Sciatic nerve (tissue), 2 donors: ENCODE measurements at places on chromosomes 5 and 9. TPM values are rescaled to one million over a fixed set of nuclear protein-coding genes. Genes with fewer than 3 reads are reported as not detected.

DNA sequence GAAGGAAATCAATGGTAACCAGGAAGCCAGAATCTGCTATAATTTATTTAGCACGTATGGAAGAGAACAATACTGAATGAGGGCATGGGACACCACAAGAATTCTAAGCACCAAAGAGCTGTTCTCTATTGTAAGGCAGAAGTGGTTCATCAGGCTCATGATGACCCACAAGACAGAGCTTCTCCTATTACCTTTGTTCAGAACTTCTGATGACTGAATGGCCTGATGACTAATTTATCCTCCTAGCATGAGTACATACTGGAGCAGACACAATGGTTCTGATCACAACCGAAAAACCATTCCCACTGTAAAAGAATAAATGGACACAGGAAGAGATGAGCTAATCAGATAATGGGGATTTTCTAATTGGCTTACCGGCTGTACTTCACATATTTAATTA is 329.8 kb upstream of the PDE4D start:
- no peak for DNase-seq

DNA sequence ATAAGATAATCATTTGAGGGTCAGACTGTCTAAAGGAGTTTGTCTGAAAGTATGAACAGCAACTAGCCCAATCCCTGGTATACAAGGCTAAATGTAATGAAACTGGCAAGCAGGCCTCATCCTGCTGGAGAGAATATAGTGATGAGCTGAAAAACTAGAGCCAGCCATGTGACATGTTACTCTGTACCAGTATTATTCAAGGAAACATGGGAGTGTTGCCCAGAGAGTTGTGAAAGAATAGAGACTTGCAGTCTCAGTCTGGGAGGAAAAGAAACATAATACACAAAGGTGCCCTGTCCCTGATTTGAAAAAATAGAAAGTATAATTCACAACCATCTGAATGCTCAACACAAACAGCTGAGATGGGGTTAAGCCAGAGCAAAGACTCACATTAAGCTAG is 37.9 kb upstream of the HTR1A start:
- DNase-seq, result no peak

SAXO1 gene
- 0.49 TPM for total RNA-seq

GRCh38 chr5:149282027-149282965 is 10.6 kb downstream of the AFAP1L1 start:
- DNase-seq, result no peak

- no peak for DNase-seq
These were observed 501.0 kb upstream of the EDIL3 start for GRCh38 chr5:84885485-84886258.

LPAR1 gene
- total RNA-seq, result 170 TPM

DNA sequence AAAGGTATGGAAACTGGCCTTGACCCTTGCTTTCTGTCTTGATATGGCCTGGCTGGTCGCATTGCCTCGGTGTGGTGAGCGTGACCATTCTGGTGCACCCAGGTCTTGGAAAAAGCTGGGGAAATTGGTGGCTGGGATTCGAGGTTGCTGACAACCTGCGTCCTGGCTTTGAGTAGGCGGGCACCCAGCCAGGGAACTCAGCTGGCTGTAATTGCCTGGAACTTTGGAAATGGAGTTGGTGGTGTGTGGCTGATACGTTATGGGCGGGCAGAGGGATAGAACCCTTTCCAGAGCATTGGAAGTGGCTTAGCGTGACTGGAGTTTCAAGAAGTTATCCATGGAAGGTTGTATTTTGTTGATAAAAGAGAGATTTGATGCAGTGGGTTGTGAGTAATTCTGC is 35.2 kb downstream of the KCNMB1 start:
- DNase-seq, result no peak

DNA sequence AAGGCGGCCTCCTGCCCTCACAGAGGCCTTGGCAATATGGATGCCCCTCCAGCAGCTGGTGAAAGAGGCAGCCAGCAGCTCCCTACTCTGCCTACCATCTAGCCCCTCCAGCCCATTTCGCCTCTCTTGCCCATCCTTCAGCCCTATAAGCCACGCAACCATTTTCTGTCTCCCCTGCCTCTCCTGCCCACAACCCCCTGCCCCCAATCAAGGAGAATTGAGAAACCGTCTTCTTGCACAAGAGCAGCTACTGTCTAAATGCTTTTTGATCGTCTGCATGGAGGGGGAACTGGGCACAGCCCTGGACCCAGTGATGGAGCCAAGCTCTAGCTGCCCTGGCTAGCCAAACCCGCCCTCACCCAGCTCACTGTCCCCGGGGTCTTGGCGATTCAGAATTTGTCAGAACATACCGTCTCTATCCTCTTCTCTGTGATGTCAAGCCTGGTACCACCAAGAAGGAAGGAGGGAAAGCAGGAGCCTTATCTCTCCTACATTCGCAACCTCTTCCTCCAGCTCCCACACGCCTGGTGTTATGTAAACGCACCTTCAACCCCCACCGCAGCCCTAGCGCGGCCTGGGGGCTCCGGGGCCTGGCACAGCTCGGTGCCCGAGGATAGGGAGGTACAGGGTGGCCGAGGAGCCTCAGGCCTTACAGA is 1.2 kb downstream of the SPRY4 start:
- DNase-seq, result no peak

GRCh38 chr9:87599901-87600610 is 102.4 kb downstream of the DAPK1 start:
- no peak for DNase-seq

DNA sequence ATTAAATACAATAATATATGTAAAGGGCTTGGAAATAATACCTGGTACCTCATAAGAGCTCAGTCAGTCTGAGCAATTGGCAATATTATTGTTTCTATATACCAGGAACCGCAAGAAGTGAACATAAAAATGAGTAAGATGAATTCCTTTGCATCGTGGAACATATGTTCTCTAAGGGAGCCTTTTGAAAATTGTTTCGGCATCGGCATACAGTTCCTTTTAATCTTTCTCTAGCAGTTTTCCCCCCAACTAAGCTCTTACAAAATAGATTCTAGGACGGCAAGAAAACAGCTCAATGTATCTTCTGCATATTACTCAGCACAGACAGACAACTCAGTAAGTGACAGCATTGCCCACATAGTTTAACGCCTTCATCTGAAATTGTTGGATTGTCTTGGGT is 426.6 kb upstream of the WWC1 start:
- no peak for DNase-seq

GRCh38 chr5:173328844-173329490 is 753 bp upstream of the STC2 start:
- no peak for DNase-seq

DNA sequence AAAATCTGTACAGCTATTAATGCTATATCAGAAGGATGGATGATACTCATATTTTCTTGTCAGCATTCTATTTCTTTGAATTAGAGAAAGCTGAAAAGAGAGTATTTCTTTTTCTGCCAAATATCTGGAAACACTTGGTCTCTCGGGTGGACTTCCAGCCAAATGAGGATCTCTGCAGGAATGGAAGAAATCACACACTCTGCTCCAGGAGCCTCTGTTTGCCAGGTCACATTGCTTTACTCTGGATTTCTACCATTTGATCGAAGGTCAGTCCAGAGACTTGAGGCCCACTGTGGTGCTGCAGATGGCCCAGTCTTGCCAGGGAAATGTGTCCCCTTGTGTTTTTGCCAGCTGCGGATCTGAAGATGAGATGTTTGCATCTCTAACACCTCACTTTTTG is 154.1 kb downstream of the PCSK1 start:
- no peak for DNase-seq

DNA sequence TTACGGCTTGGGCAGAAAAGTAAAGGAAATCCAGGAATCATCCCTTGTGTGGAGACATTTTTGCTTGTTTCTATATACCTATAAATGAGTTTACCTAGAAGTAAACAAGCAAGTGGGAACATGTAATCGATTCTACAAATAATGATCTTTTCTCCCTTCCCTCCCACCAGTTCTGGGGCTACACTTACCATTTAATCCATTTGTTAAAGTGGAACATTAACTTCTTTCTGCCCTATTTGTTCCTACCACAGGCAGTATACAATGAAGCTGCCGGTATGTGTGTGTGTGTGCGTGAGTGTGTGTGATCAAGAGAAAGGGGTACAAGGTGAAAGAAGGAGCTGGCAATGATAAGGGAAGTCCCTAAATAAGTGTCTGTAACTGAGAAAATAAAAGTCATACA is 26.4 kb upstream of the ELL2 start:
- no peak for DNase-seq

GRCh38 chr9:85302938-85303756 is 438.6 kb downstream of the AGTPBP1 start:
- DNase-seq, result no peak

PCDHGA2 gene
- total RNA-seq, result 13.5 TPM

DNA sequence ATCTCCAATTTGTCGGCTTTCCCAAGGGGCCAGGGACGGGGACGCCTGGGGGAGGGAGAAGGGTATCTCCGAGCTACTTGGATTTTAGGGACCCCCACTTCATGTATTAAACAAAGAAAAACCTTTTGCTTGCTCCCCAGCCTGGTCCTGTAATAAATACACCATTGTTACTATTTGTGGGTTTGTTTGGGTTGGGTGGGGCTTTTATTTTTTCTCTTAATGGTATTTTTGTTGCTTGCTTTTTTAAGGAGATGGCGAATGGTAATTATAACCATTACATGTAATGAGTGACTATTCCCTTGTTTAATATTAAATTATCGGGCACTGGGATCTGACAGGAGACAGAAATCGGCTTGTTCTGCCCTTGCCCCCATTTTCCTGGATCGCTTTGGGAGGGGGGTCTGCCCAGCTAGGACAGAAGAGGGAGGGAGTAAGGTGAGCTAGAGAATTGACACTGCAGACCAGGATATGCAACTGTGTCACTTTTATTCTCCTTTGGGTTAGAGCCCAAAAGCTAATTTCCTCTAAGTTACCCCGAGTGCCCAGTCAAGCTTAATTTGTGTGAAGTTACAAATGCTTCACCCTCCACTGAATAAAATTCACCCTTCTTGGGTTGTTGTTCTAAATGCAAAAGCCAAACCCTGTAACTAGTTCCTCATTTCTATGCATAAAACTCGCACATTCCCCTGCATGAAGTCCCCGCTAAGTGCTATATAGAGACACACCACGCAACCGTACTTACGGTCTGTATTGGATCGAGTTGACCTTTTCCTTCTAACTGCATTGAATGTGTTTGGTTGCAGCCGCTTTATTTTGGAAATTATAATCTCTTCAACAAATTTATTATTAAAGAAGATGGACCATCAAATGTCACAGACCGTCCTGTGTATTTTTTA is 1.6 kb upstream of the ZNF608 start:
- DNase-seq, result no peak

GRCh38 chr5:142863856-142864255 is 93.7 kb downstream of the ARHGAP26 start:
- DNase-seq, result no peak

SPINK9 gene
- not detected for total RNA-seq

DNA sequence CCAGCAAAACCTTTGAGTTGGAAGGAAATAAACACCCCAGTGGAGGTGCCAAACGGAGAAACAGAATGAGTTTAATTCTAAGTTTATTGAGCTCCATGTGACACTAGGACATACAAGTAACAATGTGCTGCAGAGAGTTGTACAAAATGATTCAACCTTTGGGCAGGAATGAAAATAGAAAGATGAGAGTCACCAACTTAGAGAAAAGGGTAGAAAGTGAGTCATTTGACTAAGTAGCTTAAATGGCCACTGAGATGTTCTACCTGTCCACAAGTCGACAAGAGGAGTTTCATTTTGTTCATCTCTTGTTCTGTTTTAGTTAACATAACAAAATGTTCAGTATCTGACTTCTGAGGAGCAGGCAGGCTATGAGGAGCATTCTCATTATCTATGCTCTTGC is 284.7 kb downstream of the NR2F1-AS1 start:
- DNase-seq, result no peak

GRCh38 chr5:57778501-57779091 is 296.0 kb upstream of the ACTBL2 start:
- no peak for DNase-seq

DNA sequence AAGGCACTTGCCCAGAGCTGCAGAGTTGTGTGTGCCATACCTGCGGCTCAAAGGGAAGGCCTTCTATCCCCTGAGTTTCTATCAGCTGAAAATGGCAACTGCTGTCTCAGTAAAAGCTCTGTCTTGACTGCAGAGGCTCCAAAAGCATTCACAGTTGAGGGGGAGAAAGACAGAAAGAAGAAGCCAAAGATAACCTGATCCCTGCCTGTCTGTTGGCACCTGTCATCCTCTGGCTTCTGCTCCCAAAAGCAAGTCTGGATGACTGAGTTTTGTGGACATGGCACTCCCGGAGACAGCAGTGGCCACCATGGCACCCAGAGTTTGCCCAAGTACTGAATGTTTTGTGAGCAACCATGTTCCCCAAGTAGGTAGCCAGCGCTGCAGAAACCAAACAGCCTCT is 176.6 kb downstream of the NR3C1 start:
- DNase-seq, result no peak

GRCh38 chr9:110114086-110114858 is 93.7 kb downstream of the C9orf152 start:
- no peak for DNase-seq

GRCh38 chr9:127346584-127346983 is 50.4 kb upstream of the SLC2A8 start:
- no peak for DNase-seq

- DNase-seq, result peak; percentile 86
These were observed 17.7 kb downstream of the RALGDS start for GRCh38 chr9:133103183-133103986.

SPATA31C1 gene
- not detected for total RNA-seq

GRCh38 chr5:132637241-132637640 is 20.7 kb upstream of the IL13 start:
- no peak for DNase-seq

SNX18 gene
- 38.7 TPM for total RNA-seq

GRCh38 chr5:158880483-158881001 is 219.2 kb downstream of the EBF1 start:
- no peak for DNase-seq

FBP2 gene
- not detected for total RNA-seq

OLFML2A gene
- total RNA-seq, result 110 TPM

SLC6A3 gene
- not detected for total RNA-seq

FAXDC2 gene
- 60.9 TPM for total RNA-seq
